ENCODE measurements at places on chromosomes 5 and 9. TPM values are rescaled to one million over a fixed set of nuclear protein-coding genes. Genes with fewer than 3 reads are reported as not detected.

DNA sequence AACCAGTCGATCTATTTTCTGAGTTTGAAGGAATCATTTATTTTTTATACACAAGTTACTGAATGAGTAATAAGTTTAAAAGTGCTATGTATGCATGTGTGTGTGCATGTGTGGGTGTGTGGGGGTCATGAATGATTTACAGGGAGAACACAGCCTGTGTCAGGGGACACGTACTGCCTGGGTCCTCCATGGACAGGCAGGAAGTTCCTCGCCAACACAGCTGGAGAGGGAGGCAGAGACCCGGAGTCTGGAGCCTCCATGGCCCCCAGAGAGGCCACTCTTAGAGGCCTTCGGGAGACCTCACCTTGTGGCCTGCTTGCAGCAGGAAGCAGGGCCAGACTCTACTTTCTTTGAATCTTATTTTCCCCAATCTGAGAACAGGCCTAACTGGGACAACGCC lies 144.7 kb downstream of the GABBR2 start:
- DNase-seq: no peak

- DNase-seq: peak; percentile 25
Measured at GRCh38 chr5:4082966-4083564, 487.4 kb downstream of the IRX1 start.

Gene CKMT2
- not detected for total RNA-seq

DNA sequence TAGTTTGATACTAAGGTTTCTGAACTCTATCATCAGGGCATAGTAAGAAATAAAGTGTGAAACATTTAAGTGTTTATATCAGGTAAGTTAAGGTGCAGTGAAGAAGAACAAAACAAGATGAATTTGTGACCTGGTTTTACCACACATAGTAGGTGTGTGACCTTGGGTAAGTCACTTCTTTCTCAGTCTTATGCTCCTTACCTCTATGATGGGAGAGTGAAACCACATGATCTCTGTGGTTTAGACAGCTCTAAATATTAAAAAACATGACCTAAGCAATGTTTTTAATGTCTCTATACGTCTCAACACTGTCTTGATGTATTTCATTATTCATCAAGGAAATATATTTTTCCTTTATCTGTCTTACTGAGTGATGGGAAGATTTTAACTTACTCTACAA lies 629.6 kb upstream of the DMAC1 start:
- DNase-seq: no peak

DNA sequence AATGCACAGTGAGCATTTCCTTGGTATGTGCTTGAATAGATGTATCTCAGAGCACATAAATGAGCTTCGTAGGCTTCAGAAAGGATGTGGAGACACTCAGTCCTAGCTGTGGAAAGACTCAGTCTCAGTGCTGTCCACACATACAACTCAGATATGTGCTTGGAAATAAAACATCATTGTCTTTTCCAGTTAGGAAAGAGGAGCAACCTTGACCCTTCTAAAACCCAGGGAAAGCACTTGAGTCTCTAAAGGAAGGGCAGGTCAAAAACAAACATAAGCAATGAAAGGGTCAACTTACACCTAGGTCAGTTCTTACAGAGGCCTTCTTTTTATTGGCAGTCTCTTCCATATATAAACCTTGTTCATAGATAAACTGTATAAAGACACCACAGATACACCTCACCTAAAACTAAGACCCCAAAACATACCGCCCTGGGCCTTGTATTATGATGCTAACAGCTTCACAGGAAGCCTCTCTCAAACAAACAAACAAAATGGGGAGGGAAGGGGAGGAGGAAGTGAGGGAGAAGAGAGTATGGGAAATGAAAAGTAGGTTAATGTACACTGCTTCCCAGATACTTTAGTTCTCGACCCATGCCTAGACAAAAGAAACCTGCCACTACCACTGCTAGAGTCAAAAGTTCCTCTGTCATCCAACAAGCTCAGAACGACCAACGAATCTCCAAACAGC lies 114.4 kb downstream of the UBAP2 start:
- no peak for DNase-seq

Gene C9orf152
- total RNA-seq: not detected

DNA sequence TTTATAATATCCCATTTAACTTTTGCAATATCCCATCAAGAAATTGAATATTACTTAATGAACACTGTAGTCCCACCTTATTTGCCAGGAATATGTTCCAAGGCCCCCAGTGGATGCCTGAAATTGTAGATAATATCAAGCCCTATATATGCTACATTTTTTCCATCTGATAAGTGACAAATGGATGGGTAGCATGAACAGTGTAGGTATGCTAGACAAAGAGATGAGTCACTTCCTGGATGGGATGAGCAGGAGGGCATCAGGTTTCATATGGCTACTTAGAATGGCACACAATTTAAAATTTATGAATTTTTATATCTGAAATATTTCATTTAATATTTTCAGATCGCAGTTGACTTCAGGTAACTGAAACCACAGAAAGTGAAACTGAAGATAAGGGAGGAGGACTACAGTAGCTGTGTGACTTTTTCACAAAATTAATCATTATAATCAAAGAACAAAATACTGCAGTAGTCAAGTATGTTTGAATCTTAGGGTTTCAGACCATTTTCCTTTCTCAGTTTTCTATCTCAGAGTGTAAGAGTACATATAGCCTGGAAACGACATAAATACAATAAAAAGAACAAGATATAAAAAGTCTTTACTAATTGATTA lies 636.4 kb upstream of the ARRDC3 start:
- DNase-seq: peak; percentile 70

Gene PAPPA
- total RNA-seq: 5.4 TPM

GRCh38 chr9:79952401-79952800 lies 380.6 kb downstream of the TLE4 start:
- no peak for DNase-seq

Gene RORB
- 0.17 TPM for total RNA-seq

- no peak for DNase-seq
Measured at GRCh38 chr5:2836133-2836532, 84.7 kb upstream of the IRX2 start.

DNA sequence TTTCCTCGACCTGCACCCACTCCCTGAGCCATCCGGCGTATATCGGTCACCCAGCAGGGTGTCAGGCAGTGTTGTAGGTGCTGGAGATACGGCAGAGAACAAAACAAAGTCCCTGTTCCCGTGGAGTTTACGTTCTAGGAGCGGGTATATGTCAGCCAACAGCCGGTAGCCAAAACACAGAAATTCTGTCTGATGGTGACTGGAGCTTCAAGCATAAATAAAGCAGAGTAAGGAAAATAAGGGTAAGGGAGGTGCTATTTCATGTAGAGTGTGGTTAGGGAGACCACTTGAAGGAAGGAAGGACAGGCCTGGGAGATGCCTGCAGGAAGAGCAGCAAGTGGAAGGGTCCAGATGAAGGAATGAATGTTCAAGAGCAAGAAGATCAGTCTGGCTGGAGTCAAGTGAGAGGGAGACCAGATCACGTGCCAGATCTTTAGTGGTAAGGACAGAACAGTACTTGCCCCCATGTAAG lies 783 bp upstream of the ZFR start:
- no peak for DNase-seq

DNA sequence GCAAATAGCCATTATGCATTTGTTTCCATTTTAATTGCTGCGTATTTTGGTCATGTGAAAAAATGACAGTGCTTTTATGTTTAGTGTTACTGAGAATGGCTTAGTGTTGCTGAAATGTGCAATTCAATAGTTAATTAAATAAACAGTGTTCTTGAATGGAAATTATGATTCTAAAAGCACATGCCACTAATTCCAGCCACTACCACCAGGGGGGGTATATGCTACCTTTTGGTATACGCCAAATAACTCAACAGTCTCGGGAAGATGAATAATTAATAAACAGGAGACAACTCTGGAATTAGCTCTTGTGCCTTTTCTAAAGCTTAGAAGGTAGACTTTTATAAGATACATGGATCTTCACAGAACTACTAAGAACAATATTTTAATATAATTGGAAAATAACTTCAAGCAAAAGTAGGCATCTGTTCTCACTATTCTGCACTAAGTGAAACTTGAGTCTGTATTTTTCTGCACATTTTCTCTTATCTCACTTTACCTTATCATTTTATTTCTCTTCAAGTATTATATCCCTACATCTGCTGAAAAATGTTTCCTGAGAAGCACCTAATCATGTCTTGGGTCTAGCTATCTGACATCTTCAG lies 83.5 kb upstream of the MINAR2 start:
- DNase-seq: peak; percentile 17

- no peak for DNase-seq
Measured at GRCh38 chr5:76144513-76145274, 61.5 kb downstream of the SV2C start.

DNA sequence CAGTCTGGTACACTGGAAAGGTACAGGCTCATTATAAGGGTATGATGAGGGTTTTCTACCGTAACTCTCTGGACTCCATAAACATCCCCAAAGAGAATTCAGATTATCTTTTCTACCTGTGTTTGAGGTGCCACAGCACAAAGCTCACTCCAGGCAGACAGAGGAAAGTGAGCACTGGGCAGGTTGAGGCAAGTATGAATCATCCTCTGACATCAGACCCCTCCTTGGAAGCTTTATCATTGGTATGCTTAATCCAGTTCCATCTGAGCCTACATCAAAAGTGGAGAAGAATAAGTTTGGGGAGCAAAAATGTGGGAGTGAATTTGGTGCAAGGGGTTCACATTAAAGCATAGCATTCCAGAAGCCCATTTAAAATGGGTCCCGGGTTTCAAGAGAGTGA lies 21.7 kb downstream of the C9orf152 start:
- no peak for DNase-seq

Gene BRINP1
- total RNA-seq: not detected

GRCh38 chr9:132672413-132672690 lies 2.1 kb downstream of the GTF3C4 start:
- DNase-seq: peak; percentile 40

DNA sequence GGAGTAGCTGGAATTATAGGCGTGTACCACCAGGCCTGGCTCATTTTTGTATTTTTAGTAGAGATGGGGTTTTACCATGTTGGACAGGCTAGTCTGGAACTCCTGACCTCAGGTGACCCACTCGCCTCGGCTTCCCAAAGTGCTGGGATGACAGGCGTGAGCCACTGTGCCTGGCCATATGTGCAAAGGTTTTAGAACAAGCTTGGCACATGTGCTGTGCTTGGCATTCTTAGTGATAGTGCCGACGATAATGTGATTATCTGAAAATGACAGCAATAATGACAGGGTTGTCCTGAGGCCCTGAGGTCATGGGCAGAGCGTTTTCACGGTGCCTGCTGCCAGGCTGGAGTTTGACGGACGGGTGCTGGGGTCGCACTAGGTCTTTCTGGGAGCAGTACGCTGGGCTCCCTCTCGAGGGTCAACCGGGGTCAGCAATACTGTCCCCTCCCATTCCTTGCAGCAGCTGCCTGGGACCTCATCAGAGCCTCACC lies 42.6 kb downstream of the HMCN2 start:
- no peak for DNase-seq

Gene SEMA6A
- total RNA-seq: 0.11 TPM

GRCh38 chr5:6142353-6142752 lies 236.0 kb downstream of the MED10 start:
- no peak for DNase-seq

DNA sequence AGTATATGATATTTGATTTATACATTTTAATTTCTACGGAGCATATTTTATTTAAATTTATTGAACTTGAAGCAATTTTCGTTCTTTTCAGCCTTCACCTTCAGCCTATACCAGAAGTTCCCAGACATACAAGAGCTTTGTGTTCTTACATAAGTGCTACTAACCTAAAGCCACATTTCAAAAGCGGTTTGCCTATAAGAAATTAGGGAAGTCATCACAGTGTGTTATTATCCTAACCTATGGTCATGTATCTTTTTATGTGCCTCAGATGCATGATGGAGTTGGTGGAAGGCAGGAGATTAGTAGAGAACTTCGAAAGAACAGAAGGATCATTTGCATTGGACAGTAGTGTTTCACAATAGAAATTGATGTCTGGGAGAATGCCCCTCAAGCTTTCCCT lies 3.1 kb downstream of the KIF2A start:
- DNase-seq: no peak

Gene FAM221B
- total RNA-seq: not detected

Gene ASB6
- 28.7 TPM for total RNA-seq

DNA sequence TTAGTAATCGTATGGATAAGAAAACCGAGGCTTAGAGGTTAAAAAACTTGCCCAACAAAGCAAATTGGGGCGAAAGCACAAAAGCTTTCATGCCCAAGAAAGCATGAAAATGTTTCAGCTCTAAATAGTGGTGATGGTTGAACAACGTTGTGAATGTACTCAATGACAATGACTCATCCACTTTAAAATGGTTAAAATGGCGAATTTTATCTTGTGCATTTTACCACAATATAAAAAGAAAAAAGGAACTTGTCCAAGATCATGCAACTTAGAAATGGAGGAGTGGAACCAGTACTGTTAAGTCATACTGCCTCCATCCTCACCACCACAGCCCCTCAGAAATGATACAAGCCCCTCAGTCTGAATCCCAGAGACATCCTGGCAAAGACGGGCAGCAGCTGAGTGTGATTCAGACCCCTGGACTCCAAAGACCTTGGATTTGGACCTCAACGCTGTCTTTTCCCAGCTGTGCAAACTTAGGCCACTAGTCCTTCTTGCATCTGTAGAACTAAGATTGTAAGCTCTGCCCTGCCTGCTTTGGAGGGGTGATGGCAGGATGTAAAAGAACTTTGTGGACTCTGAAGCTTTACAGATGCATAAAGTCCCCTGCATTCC lies 158.4 kb downstream of the GABBR2 start:
- peak; percentile 60 for DNase-seq

Gene PIK3R1
- total RNA-seq: 12.6 TPM

- DNase-seq: no peak
Measured at GRCh38 chr9:29183971-29184370, 1610.7 kb upstream of the C9orf72 start.

- no peak for DNase-seq
Measured at GRCh38 chr5:80282054-80282453, 26.2 kb upstream of the SERINC5 start.

Gene PRLR
- 0.34 TPM for total RNA-seq

Gene SERF1A
- 3.3 TPM for total RNA-seq

Gene SLC36A2
- total RNA-seq: not detected

DNA sequence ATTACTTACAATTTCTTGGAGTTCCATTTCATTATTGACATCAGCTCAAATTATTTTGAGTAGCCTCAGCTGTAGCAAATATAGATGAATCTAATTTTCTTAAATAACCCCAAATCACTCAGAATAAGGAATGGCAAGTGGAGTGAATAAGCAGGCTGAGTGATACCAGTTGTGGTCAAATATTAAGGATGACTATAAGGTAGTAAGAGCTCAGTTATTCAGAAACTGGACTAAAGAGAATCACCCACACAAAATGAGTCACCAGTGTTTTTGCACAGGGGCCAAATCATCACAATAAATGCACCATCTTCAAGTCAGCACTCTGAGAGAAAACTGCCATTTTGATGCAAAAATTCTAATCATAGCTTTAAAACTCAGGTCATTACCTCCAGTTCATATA lies 128.9 kb upstream of the TARS1 start:
- peak; percentile 91 for DNase-seq

Gene UGT3A2
- not detected for total RNA-seq

- DNase-seq: no peak
Measured at GRCh38 chr5:2459251-2459650, 292.2 kb downstream of the IRX2 start.
